ENCODE measurements at places on chromosomes 2 and 18. TPM values are rescaled to one million over a fixed set of nuclear protein-coding genes. Genes with fewer than 3 reads are reported as not detected.

SEH1L gene
- 38.7 TPM for polyA plus RNA-seq

ADAM23 gene
- polyA plus RNA-seq, result 5.4 TPM

CRYBA2 gene
- not detected for polyA plus RNA-seq

- no peak for DNase-seq
These were observed 170.3 kb downstream of the BCL2 start for GRCh38 chr18:63149302-63149587.

GRCh38 chr2:166179201-166179600 is 51.4 kb upstream of the SCN1A start:
- DNase-seq, result no peak

GRCh38 chr18:5626130-5626880 is 82.5 kb upstream of the EPB41L3 start:
- DNase-seq, result no peak

Data from right renal cortex interstitium (tissue), 3 donors.